HTR-8/SVneo (cell line): ENCODE measurements at places on chromosomes 13 and 19.

DNA sequence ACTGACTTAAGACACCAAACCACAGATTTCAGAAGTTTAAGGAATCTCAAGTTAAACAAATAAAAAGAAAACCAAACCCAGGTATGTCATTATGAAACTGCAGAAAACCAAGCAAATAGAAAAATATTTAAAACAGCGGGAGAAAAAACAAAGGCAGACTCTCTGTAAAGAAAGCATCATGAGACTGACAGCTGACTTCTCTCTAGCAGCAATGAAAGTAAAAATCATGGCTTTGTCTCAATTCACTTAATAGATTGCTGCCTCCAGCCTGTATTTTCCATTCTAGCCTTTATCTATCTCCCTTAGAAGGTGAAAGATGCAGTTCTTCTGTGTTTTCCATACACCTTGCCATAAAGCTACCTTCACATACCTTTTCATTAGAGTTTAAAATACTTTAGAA lies 131.1 kb upstream of the IPO5 start:
- no peak for DNase-seq

DNA sequence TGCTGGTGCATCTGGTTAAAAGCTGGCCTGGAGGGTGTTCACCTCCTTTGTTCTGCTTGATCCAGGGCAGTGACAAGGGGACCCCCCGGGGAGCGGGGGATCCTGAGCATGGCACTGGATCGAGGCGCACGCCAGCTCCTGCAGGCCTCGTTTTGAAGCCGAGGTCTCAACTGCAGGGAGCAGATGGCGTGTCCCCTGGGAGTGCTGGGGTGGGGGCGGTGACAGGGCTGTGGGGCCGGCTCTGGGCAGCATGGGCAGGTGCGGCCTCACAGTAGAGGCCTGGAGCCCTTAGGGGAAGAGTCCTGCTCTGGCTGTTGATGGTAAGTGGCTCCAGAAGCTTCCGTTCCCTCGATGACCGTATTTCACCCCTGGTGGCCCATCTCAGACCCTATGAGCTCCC lies 51.8 kb downstream of the CRTC1 start:
- no peak for DNase-seq

GRCh38 chr19:29815231-29815630 lies 3.4 kb downstream of the CCNE1 start:
- DNase-seq, result no peak

DNA sequence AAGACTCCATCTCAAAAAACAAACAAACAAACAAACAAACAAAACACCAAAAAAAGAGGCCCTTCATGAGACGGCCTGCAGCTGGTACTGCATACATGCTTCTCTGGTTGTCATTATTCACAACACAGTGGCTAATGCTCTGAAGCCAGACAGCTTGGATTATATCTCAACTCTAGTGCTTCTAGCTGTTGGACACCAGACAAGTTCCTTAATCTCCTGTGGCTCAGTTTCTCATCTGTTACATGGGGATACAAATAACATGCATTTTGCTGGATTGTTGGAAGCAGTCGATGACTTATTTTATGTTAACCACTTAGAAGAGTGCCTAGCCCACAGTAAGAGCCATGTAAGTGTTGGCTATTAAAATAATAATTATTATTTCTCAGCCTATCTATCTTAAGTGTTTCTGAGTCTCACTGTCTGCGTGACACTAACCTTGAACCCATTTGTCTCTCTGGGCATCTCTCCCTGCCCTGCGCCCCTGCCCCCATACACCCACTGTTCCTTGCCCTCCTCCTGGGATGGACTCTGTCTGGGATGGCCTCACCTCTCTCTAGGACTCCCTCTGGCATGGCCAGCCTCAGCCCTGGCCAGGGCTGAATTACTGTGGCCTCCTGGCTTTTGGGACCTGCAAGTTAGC lies 3.1 kb upstream of the JUNB start:
- DNase-seq, result no peak

DNA sequence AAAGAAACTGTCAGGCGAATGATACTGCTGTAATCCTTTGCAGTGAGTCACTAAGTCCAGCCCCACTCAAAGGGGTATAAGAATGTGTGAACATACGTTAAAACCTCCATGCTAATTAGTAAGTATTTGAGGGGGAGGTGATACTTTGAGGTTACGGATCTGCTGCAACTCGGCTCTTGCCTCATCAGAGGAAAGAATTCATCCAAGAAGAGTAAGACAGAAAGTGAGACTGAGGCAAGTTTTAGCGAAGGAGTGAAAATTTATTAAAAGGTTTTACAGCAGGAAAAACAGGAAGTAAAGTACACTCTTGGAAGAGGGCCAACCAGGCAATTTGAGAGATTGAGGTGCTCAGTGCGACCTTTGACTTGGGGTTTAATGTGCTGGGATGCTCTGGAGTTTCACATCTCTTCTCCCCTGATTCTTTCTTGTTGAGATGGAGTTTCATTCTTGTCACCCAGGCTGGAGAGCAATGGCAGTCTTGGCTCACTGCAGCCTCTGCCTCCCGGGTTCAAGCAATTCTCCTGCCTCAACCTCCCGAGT lies 9.8 kb downstream of the CLEC4M start:
- no peak for DNase-seq

- DNase-seq, result no peak
Measured at GRCh38 chr13:31207661-31208552, 8.1 kb downstream of the B3GLCT start.

DNA sequence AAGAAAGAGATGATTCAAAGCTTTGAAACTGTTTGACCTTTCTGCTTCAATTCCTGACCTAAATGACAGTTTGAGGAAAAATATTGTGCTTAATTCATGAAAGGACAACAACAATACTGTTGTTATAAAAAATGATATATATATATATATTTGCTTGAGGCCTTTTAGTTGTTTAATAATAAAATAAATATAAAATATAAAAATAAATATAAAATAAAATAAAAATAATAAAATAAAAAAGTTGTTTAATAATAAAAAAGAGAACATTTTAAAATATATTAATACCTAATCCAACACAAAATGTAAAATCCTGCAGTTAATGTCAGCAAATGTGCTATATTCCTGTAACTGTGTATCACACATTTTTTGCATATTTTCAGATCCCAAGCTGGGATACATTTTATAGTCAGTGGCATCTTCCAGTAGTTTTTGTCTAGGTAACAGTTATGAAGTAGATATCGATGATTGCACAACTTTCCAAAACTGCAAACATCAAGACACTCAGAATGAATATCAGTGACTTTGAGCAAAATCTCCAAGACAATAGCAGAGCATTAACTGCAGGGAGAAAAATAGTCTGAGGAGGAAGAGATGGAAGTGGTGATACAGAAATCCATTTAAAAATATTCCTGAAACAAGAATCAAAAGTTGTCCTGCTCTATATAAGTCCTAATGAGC lies 375.5 kb upstream of the KLHL1 start:
- no peak for DNase-seq

DNA sequence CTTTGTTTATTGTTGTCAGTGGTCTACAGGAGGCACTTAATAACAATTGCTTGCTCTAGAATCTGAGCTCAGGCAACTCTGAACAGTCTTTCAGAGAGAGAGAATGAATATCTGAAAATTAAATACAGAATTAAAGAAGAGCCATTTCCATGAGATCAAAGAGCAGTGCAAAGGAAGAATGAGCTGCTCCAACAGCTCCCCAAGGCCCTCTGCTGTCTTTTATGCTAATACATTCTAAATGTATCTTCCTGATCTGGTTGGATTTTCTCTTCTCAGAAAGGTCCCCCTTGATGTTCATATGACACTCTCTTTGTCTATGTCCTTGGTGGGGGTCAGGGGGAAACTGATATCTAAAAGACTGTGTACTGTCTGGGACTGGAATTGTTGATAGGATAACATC lies 1029.6 kb downstream of the PCDH9 start:
- DNase-seq, result no peak

GRCh38 chr19:16778796-16779411 lies 50.3 kb upstream of the SIN3B start:
- peak; percentile 78 for DNase-seq

- DNase-seq, result no peak
Measured at GRCh38 chr13:32446773-32447465, 19.0 kb upstream of the N4BP2L1 start.

DNA sequence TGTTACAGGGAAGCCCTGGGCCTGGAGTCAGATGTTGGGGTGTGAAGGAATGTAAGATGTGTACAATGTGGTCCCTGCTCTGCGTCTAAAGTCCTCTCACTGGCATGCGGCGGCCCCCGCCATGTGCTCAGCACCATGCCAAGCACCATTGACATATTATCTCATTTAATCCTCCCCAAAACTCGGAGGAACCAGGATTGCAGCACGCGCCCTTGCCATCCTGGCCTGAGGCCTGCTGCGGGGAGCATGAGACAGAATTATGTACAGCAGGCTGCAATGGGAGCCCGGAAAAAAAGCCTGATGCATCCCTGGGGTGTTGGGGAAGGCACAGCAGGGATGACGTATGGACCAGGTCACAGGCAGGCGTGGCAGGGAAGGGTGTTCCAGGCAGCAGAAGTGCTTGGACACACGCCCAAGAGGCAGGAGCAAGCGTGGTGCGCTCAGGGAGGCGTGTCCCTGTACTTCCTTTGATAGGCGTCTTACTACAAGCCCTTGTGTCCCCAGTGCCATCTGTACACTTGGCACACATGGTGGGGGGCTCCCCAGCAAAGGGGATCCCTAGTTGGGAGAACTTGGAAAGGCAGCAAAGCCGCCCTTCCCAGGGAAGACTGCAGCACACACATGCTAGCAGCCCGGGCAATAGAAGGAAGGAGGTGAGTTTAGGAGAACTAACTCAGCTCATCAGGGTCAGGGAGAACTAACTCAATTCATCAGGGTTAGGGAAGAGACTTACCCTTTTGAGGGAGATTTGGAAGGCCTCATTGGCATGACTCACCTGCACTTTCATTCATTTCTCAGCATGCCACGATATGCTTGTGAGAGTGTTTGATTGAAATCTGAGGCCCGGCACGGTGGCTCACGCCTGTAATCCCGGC lies 3.4 kb downstream of the EVI5L start:
- no peak for DNase-seq

GRCh38 chr13:80737513-80737912 lies 396.6 kb upstream of the SPRY2 start:
- no peak for DNase-seq

- peak; percentile 75 for DNase-seq
Measured at GRCh38 chr19:18233224-18233825, 7.1 kb upstream of the PDE4C start.

DNA sequence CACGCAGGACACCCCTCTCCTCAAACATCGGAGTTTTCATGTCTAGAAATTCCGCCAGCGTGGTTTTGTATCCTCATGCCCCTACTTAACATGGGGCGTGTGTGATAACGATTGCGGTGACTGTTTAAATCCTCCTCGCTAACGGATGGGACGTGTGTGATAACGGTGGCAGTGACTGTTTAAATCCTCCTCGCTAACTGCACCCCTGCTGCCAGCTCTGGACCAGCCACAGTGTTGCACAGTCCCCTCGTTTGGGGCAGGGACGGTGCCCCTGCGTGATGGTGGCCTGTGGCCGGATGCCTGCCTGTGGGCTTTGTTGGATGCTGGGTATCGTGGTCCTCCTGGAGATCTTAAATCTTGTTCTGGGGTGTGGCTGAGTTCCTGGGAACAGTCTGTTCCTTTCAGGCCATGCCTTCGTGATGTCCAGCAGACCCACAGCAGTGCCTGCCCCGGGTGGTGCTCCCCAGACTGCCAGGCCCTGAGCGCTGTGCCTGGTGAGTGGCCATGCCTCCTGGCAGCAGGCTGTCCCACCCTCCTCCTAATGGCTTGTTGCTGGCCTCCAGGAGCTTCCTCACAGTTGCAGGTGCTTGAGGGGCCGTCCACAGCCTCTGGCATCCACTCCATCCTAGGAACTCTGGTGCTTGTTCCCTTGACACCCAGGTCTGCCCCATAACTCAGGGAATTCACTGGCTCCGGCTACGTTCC lies 122.5 kb upstream of the MCF2L start:
- no peak for DNase-seq

GRCh38 chr13:79282508-79282907 lies 123.5 kb downstream of the RBM26 start:
- DNase-seq, result no peak

- no peak for DNase-seq
Measured at GRCh38 chr13:50951366-50951765, 41.8 kb downstream of the RNASEH2B start.

DNA sequence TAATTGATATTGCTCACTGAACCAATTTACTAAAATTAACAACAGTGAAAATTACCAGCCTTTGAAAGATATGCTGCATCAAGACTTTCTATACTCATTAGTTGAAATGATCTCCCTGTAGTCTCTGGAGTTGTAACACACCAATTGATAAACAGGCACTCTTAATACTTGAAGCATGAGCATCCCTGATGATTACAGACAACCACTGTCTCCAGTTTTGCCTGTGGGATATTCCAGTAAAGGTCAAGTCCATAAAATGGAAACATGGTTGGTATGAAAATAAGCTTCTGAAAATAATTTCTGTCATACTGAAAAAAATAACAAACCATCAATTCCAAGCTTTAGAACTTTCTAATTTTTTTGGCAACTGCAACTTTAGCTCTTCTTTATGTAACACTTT lies 405.8 kb downstream of the SPRY2 start:
- no peak for DNase-seq

DNA sequence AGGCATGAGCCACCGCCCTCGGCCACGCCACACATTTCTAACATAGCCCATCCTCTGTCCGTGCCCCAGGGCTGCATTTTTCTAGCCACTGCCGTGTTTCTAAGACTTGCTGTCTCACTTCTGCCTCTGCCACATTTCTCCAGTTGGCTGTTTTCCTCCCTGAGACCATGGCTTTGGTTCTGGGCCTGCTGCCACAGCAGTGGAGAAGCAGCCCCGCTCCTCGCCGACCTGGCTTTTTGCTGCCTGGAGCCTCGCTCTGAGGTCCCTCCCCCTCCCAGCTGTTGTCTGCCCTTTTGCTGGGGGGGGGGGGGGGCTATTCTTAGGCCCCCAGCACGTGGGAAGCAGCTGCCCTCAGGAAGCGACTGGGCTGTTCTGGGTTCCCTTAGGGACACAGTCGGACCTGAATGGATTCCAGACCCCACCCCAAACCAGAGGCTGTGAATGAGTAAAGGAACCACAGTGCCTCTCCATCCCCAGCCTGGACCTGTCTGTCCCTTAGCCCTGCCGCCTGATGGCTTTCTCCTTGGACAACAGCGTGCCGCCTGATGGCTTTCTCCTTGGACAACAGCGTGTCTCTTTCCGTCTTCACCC lies 3.3 kb downstream of the GYS1 start:
- no peak for DNase-seq

DNA sequence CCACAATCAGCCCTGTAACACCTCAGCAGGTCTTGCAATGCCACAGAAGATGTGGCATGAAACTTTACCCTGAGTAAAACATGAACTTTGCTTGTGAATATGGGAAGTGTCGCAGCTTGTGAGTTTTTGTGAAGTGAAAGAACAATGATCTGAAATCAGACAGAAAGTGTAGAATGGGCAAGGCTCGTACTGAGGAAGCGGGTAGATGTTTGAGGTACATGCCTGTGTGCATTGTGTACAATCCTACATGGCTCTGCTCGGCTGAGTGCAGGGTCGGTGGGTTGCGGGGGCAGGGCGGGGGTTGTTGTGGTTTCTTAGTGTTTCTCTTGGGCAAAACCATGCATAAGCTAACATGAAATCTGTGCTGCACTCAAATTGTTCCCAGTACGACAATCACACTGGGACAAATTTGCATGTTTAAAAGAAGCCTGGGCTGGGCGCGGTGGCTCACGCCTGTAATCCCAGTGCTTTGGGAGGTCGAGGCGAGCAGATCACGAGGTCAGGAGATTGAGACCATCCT lies 1.1 kb downstream of the NLRP13 start:
- no peak for DNase-seq

GRCh38 chr19:28981518-28981917 lies 231.4 kb downstream of the UQCRFS1 start:
- DNase-seq, result no peak

- no peak for DNase-seq
Measured at GRCh38 chr19:6604906-6605305, 14.0 kb upstream of the CD70 start.
